ENCODE measurements at places on chromosomes 1 and 21.

GRCh38 chr1:20265250-20265649 is 25.4 kb upstream of the VWA5B1 start:
- DNase-seq = no peak

GRCh38 chr21:46435786-46436227 is 22.9 kb upstream of the DIP2A start:
- no peak for DNase-seq

DNA sequence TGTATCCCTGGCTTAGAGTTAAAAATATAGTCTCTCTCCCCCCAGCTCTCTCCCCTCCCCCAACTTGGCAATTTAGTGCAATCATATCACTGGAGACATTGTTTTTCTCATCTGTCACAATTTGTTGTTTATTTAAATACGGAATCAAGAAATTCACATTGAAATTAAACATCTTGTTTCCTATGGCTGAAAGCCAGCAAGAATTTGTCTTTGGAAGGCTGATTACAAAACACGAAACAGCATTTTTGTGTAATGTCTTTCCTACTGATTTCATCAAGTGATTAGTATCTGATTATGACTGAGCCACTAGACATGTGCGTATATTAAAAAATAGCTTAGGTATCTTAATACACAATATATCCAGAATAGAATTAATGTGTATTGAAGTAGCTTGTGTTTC is 119.7 kb downstream of the LYPLAL1 start:
- no peak for DNase-seq

DNA sequence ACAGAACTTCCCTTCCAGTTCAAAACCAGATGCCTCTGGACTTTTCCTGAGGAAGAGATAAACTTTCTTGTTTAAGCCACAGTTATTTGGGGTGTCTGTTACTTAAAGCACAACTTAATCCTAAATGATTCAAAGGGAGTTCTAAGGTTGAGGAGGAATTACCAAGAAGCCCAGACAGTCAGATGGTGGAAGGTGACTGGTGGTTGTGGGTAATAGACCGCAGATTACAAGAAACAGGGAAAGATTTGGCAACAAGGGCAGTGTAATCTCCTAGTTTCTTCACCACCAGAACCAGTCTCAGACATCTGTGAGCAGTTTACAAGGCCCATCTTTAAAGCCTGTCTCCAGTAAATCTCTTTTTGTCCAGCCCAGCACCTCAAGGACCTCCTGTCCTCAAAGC is 130.1 kb upstream of the CTTNBP2NL start:
- DNase-seq = no peak

Data from fibroblast of upper back skin (primary cell).